ENCODE measurements at places on chromosomes 7 and 10.

GRCh38 chr10:130956251-130956650 is 355.3 kb downstream of the TCERG1L start:
- DNase-seq: no peak

DNA sequence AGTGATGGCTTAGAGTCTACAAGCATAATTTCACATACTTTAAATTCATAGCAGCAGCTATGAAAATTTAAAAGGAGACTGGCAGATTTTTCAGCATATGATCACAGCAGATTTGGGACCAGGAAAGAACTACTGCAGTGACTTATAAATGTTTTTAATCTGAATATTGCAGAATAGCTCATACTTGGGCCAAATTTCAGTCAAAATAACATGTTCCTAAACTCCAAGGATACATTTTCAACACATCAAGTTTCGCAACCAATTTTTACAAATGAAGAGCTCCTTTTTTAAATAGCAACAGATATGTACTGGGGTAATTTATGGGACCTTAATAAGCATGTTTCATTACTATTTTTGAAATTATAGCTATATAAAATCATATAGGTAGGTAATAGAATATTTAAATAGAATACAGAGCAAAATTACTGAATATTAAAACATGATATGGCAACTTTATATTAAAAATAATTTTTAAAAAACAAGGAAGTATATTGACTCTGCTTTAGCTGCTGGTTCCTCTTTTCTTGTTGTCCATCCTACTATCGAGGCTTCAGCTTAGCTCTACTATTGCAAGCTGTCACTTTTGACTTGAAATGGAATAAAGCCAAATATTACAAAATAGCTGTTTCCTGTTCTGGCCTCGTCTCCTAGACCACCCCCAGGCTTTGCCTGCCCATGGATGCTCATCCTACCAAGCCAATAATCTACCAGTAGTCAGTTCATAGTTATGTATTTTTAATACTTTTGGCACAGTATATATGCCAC is 123.1 kb downstream of the NRBF2 start:
- DNase-seq: no peak

GRCh38 chr10:46992803-46993561 is 81.8 kb downstream of the PTPN20 start:
- no peak for DNase-seq

DNA sequence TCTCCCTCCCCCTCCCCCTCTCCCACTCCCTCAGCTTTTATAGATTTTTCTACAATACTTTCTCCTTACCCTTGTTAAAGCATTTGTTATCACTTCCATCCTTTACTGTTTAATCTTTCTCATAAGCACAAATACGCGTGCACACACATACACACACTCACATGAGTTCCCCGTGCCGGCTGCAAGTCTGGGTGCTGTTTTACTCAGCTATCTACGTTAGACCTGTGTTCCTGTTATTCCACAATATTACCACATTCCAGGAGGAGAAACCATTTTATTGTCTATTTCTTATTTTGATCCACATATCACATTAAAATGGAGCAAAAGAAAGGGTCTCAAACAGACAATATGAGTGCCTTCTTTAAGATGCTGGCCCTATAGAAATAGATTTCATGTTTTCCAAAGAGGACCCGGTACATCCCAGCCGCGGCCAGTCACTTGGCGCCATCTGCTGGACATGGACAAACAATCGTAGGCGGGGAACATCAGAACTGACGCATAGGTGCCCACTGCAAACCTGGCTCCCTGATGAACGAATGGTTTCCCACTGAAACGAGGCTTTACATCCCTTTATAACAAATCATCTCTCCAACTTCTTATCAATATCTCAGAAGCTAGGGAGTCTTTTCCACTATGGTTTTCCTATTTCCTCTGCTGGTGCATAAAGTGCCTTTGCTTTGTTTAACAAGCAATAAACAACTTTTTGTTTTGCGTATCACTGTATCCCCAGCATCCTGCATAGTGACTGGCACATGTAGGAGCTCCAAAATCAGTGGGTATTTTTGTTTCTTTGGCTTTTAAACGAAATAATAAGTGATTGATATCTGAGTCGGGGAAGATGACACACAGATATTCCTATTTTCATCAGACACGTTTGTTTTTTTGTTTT is 25.2 kb upstream of the OPTN start:
- DNase-seq: peak; percentile 82

GRCh38 chr10:110989016-110989415 is 69.6 kb downstream of the SHOC2 start:
- DNase-seq: no peak

- no peak for DNase-seq
These were observed 3.0 kb downstream of the NUP42 start for GRCh38 chr7:23184709-23185359.

GRCh38 chr10:130553826-130554225 is 417.6 kb downstream of the GLRX3 start:
- DNase-seq: no peak

Data from nephron progenitor cell (in vitro differentiated cells).